ENCODE measurements at places on chromosomes 2 and 18. TPM values are rescaled to one million over a fixed set of nuclear protein-coding genes. Genes with fewer than 3 reads are reported as not detected.

The RAD51AP2 gene
- not detected for polyA plus RNA-seq

The UPP2 gene
- not detected for polyA plus RNA-seq

The KDSR gene
- 29.9 TPM for polyA plus RNA-seq

The STAM2 gene
- polyA plus RNA-seq, result 12.6 TPM

The PSMA8 gene
- not detected for polyA plus RNA-seq

The PELI1 gene
- 53.6 TPM for polyA plus RNA-seq

The ATP6V1C2 gene
- polyA plus RNA-seq, result not detected

DNA sequence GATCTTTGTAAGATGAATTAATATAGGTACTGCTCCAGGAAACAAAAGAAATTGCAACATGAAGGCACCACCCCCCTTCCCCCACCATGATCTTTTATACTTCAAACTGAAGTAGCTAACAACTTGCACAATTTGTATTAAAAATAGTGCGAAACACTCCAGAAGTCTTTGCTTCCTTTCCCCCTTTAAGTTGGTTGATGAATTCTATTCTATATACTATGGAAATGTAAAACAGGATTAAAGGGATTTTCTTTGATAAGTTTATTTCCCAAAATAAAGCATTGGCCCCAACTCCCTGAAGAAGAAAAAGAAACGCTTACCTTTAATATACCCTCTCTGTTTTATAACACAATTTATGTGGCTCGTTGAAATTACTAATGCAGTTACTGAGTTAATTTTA lies 227.1 kb downstream of the ARHGAP15 start:
- H3K4me3 ChIP-seq, result no peak overlapping the region
- H3K27me3 ChIP-seq, result no peaks in the 10 kb centered on the region
- no peak for DNase-seq
- peaks cover 13% of the 10 kb centered on the region for H3K4me1 ChIP-seq
- no peak overlapping the region for H3K27ac ChIP-seq
- no peaks in the 10 kb centered on the region for H3K36me3 ChIP-seq

DNA sequence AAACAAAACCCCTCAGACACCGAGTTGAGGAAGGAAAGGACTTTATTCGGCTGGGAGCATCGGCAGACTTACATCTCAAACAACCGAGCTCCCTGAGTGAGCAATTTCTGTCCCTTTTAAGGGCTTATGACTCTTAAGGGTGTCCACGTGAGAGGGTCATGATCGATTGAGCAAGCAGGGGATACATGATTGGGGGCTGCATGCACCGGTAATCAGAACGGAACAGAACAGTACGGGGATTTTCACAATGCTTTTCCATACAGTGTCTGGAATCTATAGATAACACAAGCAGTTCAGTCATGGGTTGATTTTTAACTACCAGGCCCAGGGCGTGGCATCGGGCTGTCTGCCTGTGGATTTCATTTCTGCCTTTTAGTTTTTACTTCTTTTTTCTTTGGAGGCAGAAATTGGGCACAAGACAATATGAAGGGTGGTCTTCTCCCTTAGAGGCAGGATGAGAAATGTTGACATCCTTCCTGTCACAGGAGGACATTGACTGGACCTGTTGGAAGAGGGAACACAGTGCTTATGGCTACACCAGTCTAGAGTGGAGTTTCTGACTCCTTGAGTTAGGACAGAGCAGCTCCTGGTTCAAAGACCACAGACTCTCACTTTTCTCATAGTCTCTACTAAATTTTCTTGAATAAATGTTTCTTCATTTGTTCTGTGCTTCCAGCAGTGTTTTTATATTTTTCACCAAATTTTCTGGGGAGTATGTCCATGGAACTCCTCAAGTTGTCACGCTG lies 35.8 kb downstream of the SPOPL start:
- no peak for DNase-seq
- peaks cover 34% of the 10 kb centered on the region for H3K36me3 ChIP-seq
- H3K4me3 ChIP-seq, result no peak overlapping the region
- no peak overlapping the region for H3K27ac ChIP-seq
- no peaks in the 10 kb centered on the region for H3K27me3 ChIP-seq

GRCh38 chr18:36758623-36759022 lies 70.2 kb downstream of the TPGS2 start:
- H3K36me3 ChIP-seq, result no peaks in the 10 kb centered on the region
- no peak for DNase-seq
- no peaks in the 10 kb centered on the region for H3K27me3 ChIP-seq
- no peaks in the 10 kb centered on the region for H3K4me1 ChIP-seq
- no peak overlapping the region for H3K27ac ChIP-seq

- no peaks in the 10 kb centered on the region for H3K27me3 ChIP-seq
- no peak for DNase-seq
- H3K4me1 ChIP-seq, result no peaks in the 10 kb centered on the region
- H3K4me3 ChIP-seq, result no peak overlapping the region
- H3K27ac ChIP-seq, result no peak overlapping the region
These were observed 69.3 kb upstream of the CHN1 start for GRCh38 chr2:175074478-175074877.

DNA sequence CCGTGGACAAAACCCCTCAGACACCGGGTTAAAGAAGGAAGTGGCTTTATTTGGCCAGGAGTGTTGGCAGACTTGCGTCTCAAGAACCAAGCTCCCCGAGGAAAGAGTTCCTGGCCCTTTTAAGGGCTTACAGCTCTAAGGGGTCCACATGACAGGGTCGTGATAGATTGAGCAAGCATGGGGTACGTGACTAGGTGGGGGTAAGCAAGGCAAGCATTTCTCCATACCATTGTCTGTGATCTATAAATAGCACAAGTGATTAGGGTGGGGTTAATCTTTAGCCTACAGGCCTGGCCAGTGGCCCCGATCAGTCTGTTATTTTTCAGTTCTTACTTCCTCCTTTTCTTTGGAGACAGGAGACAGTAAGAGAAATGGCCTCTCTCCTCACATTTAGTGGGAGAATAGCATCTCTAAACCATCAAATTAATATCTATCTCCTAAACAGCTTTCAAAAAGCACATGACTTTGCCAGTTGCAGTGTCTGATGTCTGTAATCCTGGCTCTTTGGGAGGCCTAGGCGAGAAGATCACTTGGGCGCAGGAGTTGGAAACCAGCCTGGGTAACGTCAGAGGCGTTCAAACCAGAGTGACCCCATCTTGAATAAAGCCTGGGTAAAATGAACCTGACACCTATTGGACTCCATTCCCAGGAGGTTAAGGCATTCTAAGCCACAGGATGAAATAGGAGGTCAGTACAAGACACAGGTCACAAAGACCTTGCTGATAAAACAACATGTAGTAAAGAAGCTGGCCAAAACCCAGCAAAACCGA lies 18.3 kb upstream of the CNOT11 start:
- DNase-seq, result no peak
- H3K27me3 ChIP-seq, result no peaks in the 10 kb centered on the region

GRCh38 chr2:217593732-217594131 lies 409.1 kb downstream of the TNS1 start:
- H3K27me3 ChIP-seq, result no peaks in the 10 kb centered on the region
- no peak overlapping the region for H3K27ac ChIP-seq
- H3K4me1 ChIP-seq, result no peaks in the 10 kb centered on the region
- no peaks in the 10 kb centered on the region for H3K36me3 ChIP-seq

DNA sequence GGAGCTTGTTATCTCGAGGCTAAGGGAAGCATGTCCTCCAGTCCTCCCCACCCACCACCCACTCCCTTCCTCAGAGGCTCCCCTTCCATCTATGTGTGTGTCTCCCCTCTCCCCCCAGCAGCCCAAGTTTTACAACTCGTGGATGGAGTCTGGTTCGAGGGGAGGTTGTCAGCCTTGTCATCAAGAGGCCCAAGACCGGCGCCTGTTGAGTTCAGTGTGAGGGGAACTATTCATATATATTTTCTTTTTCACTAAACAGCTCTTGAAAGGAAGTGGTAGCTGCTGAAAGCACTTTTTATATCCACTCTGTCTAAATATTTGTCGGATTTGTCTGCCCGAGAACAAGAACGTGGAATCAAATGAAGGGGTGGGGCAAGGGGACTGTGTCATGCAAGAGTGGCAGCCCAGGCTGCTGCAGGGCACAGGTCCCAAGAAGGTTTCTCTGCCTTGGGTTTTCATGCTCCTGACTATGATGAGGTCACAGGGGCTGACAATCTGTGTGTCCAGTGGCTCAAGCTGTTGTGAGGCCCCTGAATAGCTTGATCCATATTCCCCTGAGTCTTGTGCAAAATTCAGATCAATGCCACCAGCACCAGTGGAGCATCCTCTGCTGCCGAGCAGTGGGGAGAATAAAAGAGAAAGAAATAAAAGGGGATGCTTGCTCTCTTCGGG lies 35.0 kb downstream of the NRP2 start:
- no peak overlapping the region for H3K4me3 ChIP-seq
- H3K27ac ChIP-seq, result no peak overlapping the region
- H3K27me3 ChIP-seq, result no peaks in the 10 kb centered on the region
- H3K36me3 ChIP-seq, result no peaks in the 10 kb centered on the region
- no peak for DNase-seq

- H3K36me3 ChIP-seq, result no peaks in the 10 kb centered on the region
- H3K27me3 ChIP-seq, result no peaks in the 10 kb centered on the region
- no peak overlapping the region for H3K27ac ChIP-seq
- H3K4me3 ChIP-seq, result no peak overlapping the region
- DNase-seq, result no peak
- H3K4me1 ChIP-seq, result no peaks in the 10 kb centered on the region
These were observed 390.4 kb upstream of the RGPD4 start for GRCh38 chr2:107436281-107436680.

DNA sequence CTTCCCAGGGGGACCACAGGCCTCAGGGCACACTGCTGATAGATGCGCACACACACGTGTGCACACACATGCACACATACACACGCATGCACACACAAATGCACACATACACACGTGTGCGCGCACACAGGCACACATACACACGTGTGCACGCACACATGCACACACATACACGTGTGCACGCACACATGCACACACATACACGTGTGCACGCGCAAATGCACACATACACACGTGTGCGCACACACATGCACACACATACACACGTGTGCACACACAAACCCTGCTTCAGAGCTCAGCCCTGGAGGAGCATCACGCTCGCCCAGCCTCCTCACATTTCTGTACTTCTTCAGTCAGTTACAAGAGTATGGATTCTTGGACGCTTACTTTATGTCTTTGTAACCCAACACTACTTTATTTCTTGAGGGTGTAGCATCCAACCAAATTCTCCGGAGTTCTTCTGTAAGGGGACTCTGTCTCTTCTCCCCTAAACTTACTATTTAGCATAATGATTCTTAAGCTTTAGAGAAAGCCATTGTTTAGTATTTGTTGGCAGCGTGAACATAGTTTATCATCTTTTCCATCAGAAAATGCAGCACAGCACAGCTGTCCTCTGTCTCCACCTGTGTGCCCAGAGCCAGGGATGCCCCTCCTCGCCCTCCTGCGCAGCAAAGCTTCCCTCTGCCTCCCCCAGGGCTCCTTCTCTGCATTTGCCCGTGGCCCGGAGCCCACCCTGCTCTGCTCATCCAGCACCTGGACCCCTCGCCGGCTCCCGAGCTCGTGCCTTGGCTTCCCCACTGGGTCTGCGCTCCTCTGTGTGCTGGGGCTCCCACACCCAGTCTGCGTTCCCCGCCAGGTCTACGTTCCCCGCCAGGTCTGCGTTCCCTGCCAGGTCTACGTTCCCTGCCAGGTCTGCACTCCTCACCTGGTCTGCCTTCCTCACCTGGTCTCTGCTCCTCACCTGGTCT lies 74.4 kb upstream of the CTDP1 start:
- H3K36me3 ChIP-seq, result no peaks in the 10 kb centered on the region
- no peaks in the 10 kb centered on the region for H3K27me3 ChIP-seq
- H3K4me3 ChIP-seq, result no peak overlapping the region
- no peaks in the 10 kb centered on the region for H3K4me1 ChIP-seq

- H3K4me1 ChIP-seq, result no peaks in the 10 kb centered on the region
- H3K27me3 ChIP-seq, result peaks cover 2% of the 10 kb centered on the region
- no peaks in the 10 kb centered on the region for H3K36me3 ChIP-seq
- no peak overlapping the region for H3K4me3 ChIP-seq
- DNase-seq, result no peak
- H3K27ac ChIP-seq, result no peak overlapping the region
These were observed 37.0 kb downstream of the TWIST2 start for GRCh38 chr2:238884812-238885408.

DNA sequence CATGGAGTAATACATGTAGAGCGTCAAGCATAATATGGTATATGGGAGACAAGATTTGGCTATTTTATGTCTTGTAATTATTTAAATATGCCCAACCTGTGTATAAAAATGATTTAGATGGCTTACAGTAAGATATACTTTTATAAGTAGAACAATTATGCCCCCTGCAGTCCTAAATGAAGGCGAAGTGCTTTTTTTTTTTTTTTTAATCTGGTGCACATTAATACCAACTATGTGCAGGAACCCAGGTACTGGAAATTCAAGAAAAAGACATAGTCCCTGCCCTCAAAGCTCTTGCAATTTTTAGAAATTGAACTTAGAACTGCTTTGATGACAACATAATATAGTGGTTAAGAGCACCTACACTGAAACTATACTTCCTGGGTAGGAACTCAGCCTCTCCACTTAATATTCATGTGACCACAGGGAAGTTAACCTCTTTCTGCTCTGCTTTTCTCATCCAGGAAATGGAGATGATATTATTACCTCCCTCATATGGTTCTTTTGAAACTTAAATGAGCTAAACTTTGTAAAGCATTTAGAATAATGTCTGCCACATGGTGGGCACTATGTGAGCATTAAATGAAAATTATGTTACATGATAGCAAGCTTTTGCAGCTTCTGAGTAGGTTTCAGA lies 38.1 kb downstream of the AFTPH start:
- peaks cover 9% of the 10 kb centered on the region for H3K36me3 ChIP-seq
- H3K4me1 ChIP-seq, result peaks cover 9% of the 10 kb centered on the region
- peak; percentile 21 for DNase-seq
- no peaks in the 10 kb centered on the region for H3K27me3 ChIP-seq
- H3K4me3 ChIP-seq, result no peak overlapping the region

- peak overlapping the region; percentile 21 for H3K4me3 ChIP-seq
- no peaks in the 10 kb centered on the region for H3K36me3 ChIP-seq
- no peaks in the 10 kb centered on the region for H3K27me3 ChIP-seq
- DNase-seq, result no peak
These were observed 141.0 kb upstream of the KCTD1 start for GRCh38 chr18:26689226-26689879.

GRCh38 chr2:235607546-235608199 lies 113.8 kb downstream of the AGAP1 start:
- no peaks in the 10 kb centered on the region for H3K36me3 ChIP-seq
- no peak for DNase-seq
- H3K27ac ChIP-seq, result no peak overlapping the region
- H3K4me3 ChIP-seq, result no peak overlapping the region
- no peaks in the 10 kb centered on the region for H3K4me1 ChIP-seq
- no peaks in the 10 kb centered on the region for H3K27me3 ChIP-seq

Measured in CD14-positive monocyte (primary cell).